GM03348 (cell line): ENCODE measurements at places on chromosomes 1 and 21.

- no peak for DNase-seq
These were observed 302.7 kb downstream of the SIPA1L2 start for GRCh38 chr1:232327269-232327668.

- DNase-seq, result no peak
These were observed 95.3 kb upstream of the NRIP1 start for GRCh38 chr21:15160136-15160535.

GRCh38 chr1:37036667-37037053 is 2.3 kb upstream of the GRIK3 start:
- no peak for DNase-seq

DNA sequence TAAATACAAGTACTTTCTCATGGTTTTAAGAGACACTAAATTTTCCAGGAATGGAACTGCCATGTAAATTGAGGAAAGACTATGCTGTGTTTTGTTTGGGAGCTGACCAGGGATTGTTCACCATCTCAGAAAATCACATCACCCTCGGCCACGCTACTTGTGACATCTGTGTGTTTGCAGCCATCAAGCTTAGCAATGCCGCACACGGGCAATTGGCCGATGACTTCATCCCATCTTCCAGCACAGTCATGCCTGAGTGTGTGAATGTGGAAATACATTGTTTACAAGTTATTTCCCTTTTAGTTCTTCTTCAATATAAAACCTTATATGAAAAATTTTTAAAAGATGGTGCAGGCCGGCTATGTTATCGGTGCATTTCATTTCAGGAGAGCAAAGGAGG is 121.6 kb downstream of the GLIS1 start:
- DNase-seq, result no peak

GRCh38 chr1:55067022-55067778 is 27.9 kb downstream of the PCSK9 start:
- DNase-seq, result no peak

GRCh38 chr1:224185208-224185607 is 2.2 kb downstream of the DEGS1 start:
- DNase-seq, result no peak

- no peak for DNase-seq
These were observed 1.9 kb upstream of the ETV3 start for GRCh38 chr1:157140063-157140588.

DNA sequence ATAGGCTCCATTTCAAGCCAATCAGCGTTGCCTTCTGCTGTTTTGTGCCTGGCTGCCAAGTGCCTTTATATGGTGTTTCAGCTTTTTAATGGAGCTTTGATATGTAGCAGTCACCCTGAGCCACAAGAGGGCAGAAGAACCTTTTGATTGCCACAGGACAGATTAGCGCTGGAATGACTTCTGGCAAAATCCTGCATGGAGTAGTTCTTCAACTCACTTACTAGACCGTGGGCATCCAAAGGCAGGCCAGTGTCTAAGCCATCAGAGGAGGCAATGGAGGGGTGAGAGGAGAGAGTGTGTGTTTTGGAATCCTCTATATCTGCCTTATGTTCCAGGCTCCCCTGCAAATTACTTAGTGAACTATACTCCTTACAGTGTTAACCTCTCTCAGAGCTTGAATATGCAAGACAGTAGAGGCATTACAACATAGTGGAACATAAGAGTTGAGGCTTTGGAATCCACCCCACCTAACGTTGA is 56.2 kb downstream of the ST3GAL3 start:
- DNase-seq, result peak; percentile 87

DNA sequence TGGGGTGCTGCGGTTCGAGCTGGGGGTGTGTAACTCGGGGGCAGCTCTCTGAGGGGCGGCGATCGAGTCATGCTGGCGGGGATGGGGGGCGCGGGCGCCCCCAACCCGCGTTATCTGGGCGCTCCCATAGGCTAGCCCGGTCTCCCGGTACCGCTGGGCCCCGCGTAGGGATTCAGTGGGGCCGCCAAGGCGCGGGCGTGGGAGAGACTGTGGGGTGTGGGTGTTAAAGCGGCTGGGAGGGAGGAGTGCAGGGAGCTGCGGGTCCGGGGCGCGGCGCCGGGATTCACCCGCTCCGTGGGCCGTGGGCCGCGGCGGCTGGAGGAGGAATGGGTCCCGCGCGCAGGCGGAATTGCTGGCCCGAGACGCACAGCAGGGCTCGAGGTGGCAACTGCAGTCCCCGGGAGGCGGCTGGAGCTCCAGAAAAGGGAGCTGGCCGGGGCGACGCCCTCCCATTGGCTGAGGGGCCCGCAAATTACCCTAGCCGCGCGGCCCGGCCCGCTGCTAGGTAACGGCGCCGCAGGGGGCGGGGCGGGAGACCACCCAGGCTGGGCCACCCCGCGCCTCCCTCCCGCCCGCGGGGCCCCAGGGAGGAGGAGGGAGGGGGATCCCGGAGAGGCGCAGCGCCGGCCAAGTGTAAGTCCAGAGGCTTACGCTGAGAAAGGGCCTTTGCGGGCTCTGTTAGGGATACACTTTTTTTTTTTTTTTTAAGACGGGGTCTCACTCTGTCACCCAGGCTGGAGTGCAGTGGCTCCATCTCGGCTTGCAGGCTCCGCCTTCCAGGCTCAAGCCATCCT is at the start of gene PTCH2:
Gene PTCH2, minus strand, starts transcription at position 392 of the 794 bp plus-strand sequence. Its CDS starts 321 bp downstream, at position 71.
- DNase-seq, result peak; percentile 92

GRCh38 chr1:185811073-185811709 is 77.0 kb downstream of the HMCN1 start:
- DNase-seq, result no peak

GRCh38 chr1:198934901-198935305 is 296.1 kb downstream of the PTPRC start:
- DNase-seq, result no peak

DNA sequence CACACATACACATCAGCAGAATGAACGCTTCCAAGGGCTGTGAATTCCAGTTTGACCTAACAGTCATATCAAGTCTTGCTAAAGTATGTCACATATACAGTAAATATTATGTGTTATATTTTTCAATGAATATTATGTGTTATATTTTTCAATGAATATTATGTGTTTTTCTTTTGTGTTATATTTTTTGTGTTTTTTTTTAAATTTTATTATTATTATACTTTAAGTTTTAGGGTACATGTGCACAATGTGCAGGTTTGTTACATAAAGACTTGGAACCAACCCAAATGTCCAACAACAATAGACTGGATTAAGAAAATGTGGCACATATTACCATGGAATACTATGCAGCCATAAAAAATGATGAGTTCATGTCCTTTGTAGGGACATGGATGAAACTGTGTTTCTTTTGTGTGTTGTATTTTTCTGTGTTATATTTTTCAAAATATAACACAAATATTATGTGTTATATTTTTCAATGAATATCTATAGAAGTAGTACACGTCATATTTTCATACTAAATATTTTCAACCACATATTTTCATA is 35.5 kb downstream of the TTC13 start:
- no peak for DNase-seq

DNA sequence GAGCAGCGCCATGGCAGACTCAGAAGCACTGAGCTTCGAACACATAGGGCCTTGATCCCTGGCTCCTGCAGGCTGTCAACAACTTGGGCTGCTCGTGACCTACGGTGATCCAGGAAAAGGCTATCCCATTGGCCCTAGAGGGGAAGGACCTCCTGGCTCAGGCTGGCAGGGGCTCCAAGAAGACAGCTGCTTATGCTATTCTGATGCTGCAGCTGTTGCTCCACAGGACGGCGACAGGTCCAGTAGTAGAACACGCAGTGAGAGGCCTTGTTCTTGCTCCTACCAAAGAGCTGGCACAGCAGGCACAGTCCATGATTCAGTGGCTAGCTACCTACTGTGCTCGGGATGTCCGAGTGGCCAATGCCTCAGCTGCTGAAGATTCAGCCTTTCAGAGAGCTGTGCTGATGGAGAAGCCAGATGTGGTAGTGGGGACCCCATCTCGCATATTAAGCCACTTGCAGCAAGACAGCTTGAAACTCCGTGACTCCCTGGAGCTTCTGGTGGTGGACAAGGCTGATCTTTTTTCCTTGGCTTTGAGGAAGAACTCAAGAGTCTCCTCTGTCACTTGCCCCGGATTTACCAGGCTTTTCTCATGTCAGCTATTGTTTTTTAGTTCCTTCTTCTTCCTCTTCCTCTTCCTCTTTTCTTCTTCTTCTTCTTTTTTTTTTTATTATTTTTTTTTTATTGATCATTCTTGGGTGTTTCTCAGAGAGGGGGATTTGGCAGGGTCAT is 18.9 kb downstream of the ITLN2 start:
- DNase-seq, result no peak

- DNase-seq, result peak; percentile 69
These were observed 54.3 kb downstream of the ABL2 start for GRCh38 chr1:179175011-179175841.

DNA sequence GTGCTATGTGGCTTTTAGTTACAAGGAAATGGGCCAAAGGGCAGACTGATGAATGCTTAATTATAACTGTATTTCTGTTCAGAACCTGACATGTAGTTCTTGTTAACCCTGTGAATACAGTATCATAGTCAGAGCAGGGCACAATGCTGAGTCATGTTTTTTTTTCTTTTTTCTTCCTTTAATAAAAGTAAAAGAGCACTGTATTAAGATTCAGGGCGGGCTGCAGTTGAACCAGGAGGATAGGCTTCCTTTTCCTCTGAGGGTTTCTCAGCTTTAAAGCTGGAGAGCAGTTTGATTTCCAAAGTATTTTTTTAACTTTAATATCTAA is 8.7 kb downstream of the CLDN8 start:
- no peak for DNase-seq

GRCh38 chr1:228838717-228839500 is 103.6 kb downstream of the RHOU start:
- no peak for DNase-seq

DNA sequence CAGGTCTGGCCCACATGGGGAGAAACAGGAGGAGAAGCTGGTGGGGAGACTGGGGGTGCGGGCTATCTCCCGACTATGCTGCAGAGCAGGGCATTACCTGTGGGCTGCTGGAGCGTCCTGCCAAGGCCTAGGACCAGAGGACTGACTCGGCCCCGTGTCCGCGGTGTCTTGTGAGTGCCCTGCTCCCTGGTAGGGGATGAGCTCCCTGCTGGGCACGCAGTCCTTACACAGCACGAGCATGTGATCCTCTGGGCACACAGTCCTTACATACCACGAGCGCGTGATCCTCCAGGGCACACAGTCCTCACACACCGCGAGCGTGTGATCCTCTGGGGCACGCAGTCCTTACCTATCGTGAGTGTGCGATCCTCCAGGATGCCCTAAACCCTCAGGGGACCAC is 31.8 kb upstream of the CSF3R start:
- no peak for DNase-seq
